ENCODE measurements at places on chromosomes 11 and 22.
A peak's percentile ranks its signal among the peaks of the same experiment; 100 is the strongest.

DNA sequence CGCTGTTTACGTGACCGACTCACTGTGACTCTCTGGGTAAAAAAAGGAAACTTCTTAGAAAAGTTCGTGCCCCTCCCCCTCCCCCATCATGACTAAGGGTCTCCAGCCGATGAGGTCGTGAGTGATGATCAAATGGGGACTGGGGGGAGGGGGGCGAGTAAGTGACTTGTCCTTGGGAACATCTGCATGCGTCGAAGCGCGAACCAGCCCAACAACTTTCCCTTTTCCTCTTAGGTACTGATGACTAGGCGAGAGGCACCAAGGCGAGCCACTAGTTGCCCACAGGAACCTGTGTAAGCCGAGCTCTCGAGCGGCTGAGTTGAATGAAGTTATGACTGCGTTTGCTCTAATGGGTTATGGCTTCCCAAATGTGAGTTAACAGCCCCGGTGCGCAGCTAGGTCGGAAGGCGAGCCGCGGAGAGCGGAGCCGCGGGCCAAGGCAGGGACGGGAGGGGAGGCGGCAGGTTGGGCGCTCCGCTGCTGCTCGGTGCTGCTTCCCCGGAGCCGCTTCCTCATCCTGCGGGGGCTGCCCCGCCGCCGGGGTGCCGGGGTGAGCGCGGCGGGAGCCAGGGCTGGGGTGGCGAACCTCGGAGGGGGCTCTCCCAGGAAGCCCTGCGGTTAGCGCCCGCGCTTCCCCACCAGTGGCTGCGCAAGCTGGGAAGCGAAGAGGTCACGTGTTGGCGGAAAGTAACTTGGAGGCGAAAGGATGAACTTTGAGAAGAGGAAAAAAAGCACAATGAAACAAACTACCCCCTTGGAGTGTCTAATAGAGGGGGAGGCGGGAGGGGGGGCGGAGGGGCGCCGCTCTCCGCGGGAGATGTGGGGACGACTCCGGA, 22.1 kb upstream of the BDNF start:
- DNase-seq, result no peak

- DNase-seq, result no peak
These were observed 10.9 kb downstream of the TUG1 start for GRCh38 chr22:30979932-30980331.

DNA sequence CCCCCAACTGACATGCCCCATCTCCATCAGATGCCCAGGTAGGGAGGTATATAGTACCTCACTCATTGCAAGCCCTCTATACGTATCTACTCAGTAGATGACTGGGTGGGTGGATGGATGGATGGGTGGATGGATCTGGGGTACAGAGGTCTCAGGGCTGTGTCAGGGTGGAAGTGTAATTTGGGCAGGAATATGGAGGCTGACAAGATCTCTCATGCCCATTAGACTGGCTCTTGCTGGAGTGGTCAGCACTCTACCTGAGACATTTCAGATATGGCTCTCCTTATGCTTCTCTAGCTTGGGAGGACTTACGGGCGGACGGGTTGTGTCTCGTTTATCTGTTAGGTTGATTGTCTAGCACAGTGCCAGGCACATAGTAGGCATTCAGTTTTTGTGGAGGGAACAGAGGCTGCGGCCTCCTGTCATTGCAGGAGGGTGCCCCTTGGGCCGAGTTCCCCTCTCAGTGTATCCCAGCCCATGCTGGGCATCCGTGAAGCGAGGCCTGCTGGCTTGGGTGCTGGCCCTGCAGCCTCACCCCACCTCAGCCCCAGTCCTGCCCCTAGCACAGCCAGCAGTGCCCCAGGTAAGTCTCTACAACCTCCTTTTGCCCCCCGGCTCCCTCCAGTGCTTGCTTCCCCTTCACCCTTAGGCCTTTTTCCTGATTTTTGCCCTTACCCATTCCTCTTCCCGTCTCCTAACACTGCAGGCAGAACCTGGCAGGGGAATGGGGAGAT, 13.7 kb downstream of the ROBO3 start:
- no peak for DNase-seq

DNA sequence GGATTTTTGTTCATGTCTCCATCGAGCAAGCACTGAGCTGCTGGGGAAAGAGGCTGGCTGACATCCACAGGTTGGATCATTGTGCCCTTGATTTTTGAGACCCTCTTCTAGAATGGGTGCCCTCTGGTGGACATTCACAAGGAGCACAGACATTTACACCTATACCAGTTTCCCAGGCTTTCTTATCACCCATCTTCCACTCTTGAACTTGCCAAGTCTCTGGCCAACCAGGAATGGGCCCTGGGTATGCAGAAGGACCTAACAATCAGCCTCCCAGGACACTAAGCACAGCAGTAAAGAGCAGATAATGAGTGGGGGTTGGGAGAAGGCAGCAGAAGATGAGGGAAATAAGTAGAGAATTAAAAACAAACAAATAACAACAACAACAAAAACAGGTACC, 5.7 kb upstream of the INTS4 start:
- DNase-seq, result peak; percentile 6

- DNase-seq, result no peak
These were observed 34.6 kb upstream of the CEP126 start for GRCh38 chr11:101880222-101880621.

DNA sequence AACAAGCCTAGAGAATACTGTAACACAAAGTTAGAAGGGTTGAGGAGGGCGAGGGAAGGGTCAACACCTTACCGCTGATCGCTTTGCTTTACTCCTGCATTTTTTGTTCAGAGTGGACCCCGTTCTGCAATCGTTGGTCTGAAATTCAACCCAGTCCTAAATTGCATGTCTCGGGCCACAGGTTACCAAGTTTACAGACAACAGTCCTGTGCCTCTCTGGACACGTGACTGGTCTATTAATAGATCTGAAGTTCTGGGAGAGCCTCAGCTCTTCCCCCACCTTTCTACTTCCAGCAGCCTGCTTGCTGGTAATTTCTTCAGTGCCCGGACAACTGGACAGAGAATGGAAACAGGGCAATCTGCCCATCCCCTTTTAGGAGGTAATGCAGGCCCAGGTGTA, 74.2 kb downstream of the STIM1 start:
- DNase-seq, result no peak

DNA sequence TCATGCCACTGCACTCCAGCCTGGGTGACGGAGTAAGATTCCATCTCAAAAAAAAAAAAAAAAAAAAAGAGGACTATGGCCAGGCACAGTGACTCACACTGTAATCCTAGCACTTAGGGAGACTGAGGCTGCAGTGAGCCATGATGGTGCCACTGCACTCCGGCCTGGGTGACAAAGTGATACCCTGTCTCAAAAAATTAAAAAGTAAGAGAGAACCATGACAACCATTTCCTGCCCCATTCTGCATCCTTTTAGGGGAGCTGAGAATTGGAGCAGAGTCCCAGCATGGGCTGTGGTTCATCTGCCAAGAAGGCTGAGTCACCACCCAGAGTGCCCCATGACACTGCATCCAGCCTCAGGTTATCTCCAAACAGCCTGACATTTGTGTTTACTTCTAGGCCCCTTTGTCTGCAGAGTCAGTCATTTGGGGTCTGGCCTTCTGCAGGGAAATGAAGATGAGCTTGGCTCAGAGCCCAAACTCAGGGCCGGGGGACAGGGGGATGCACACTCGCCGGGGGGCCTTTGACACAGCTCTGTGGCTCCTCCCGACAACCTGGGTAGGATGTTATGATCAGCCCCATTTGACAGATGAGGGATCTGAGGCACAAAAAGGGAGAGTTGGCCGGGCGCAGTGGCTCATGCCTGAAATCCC, 4.7 kb downstream of the CSDC2 start:
- DNase-seq, result no peak

GRCh38 chr11:23732026-23732425, 764.8 kb upstream of the LUZP2 start:
- no peak for DNase-seq

Data from activated CD4-positive, CD25-positive, alpha-beta regulatory T cell (primary cell).